A549 treated with CpdA at 1 μM for 4 hours (cell line): ENCODE measurements at places on chromosomes 3 and 15. TPM values are rescaled to one million over a fixed set of nuclear protein-coding genes. Genes with fewer than 3 reads are reported as not detected.

MEIS2 gene
- 7.6 to 10.3 TPM (median 9.2 TPM) in 5 replicates for total RNA-seq

TUSC7 gene
- not detected in 5 replicates for total RNA-seq

LEKR1 gene
- 0.36 to 1.0 TPM (median 0.51 TPM) in 5 replicates for total RNA-seq

C3orf49 gene
- total RNA-seq, result not detected in 5 replicates

CLRN1 gene
- not detected in 5 replicates for total RNA-seq

TMEM212 gene
- total RNA-seq, result not detected in 5 replicates
